ENCODE measurements at places on chromosomes 5 and 9.

GRCh38 chr5:111855356-111855755 lies 98.4 kb upstream of the NREP start:
- DNase-seq: no peak

DNA sequence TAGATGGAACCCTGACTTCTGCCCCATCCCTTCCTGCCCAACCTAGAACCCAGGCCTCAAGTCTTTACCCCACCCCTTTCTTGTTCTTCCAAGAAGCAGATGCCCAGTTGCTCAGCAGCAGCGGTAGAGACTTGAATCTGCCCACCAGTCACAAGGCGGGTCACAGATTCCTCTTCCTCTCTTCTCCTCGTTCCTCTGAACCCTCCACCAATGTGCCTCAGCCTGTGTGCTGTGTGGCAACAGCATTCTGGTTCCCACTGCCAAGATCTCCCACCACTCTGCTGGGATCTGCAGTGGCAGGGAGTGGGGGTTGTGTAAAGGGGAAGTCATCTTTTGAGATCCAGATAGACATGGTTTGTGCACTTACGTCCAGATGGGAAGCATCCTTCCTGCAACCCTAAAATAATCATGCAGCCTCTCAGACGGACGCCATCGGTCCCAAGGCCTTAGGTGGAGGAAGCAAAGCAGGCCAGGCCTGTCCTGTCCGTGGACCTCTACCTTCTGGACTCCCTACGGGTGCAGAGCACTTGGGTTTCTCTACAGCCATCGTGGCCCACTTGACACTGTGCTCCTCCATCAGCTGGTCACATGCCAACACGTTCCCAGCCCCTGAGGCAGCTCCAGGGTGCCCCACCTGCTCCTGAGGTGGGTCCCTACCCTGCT lies 7.7 kb upstream of the RPL26L1 start:
- DNase-seq: no peak

- DNase-seq: no peak
These were observed 118.7 kb downstream of the NDUFS4 start for GRCh38 chr5:53678981-53679660.

- no peak for DNase-seq
These were observed 102.9 kb downstream of the C9orf152 start for GRCh38 chr9:110105107-110105506.

- no peak for DNase-seq
These were observed 942.5 kb downstream of the EFNA5 start for GRCh38 chr5:106728208-106728607.

- DNase-seq: no peak
These were observed 14.2 kb upstream of the FRRS1L start for GRCh38 chr9:109181284-109181683.
